ENCODE measurements at places on chromosomes 5 and 9.

DNA sequence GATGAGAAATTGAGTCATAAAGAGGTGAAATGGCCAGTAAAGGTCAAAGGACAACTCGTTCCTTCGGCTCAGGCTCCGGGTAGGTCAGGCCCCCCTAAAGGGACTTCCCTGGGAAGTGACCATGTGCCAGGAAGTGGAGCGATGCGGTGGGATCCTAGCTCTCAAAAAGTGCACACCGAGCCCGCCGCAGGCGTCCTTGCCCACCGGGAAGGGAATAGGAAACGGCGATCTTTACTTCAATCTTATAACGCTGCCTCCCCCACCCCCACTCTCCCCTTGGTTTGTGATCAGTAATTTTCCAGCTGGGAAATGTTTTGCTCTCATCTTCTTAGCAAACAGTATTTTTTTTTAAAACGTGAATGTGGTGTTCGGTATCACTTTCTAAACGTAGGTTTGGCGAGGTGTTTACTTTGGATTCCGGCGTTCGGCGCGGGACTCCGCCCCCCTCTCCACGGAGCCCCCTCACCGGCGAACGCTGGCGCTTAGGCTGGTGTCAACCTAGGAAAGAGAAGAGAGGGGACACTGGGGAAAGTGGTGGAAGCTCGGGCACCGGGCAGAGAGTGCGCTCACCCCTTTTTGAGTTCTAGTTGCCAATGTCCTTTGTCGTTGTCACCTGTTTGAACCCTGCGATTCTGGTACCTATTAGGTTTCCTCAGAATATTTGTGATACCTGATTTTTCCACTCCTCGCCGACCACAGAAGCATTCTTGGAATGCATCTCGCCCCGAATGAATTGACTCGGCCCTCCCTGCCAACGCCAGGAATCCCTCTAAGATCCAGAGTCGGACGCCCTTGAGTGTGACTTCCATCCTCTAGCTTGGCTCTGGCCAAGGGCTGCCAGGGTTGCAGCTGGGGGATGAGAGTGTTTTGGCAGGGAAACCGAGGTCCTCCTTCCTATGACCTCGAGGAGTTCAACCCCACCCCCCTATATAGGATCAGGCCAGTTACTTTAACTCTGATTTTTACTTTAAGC lies 1.8 kb upstream of the KLF4 start:
- no peak for DNase-seq

DNA sequence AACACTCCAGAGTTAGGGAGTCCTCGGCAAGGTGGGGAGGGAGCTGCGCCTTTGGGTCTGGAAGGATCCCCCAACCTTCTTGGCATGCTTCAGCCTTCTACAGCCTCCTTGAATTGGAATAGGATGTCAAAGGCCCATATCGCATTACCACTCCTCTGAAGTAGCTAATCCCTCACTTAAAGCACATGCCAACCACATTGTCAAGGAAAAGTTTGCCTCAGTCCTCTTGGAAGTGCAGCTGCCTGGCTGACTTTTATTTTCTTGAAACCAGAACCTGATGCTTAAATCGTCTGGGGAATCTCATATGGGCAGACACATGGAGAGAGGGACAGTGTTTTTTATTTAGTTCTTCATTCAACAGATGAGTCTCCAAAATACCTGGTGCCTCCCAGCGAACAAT lies 14.5 kb downstream of the CXCL14 start:
- DNase-seq, result no peak

DNA sequence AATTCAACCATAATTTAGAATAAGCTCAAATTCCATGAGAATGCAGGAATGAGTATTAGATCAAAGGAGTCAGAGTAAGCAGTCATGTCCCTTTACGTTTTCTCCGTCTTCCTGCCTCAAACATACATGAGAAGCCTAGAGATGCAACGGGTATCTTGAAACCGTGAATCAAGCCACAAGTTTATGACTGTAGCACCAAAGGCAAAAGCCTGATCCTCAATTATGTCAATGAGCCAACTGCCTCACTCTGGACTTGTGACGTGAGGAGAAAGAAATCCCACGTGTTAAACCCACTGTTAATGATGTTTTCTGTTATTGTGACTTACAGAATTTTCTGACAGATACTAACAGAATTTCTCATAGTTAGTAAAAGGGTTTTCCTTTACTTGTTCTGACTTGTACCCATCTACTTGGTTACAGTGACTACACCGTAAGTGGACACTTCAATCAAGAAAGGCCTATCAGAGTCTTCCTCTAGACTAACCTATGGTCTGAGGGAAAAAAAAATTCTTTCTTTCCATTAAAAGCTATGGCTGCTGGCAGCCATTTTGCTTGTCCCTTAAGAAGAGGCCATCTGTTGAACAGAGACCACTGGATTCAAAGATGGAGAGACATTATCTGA lies 35.3 kb upstream of the HK3 start:
- no peak for DNase-seq

DNA sequence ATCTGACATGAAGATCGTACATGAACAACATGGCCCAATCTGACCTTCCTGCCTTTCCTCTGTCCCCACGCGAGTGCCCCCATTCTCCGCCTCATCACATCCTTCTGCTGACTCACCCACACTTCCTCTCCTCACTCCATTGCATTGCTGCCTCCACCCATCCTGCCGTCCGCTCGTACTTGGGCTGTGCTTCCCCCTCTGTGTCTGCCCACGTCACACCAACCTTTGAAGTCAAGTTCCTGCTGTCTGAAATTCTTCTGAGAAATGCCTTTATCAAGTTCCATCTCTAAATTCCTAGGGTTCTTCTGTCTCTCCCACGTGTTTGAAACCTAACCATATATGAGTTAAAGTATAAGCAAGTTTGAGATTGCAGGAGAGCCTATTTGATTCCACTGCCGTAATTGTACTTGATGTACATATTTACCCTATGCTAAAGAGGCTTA lies 18.0 kb upstream of the STARD4 start:
- DNase-seq, result no peak

DNA sequence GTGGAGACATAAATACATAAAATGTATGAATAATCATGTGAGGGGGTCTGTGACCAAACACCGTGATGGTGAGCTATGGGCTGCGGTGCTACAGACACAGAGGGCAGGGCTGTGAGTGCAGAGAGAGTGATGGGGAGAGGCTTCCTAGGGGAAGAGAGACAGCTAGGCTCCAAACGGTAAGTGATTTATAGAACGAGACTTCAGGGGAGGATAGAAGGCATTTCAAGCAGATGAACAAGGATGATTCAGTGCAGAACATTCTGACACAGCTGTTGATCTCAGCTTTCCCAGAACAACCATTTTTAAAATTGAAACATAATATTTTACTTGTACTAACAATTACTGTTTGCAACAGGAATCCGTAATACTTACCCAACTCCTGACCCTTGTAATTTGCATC lies 100.7 kb downstream of the GAS1 start:
- DNase-seq, result no peak

DNA sequence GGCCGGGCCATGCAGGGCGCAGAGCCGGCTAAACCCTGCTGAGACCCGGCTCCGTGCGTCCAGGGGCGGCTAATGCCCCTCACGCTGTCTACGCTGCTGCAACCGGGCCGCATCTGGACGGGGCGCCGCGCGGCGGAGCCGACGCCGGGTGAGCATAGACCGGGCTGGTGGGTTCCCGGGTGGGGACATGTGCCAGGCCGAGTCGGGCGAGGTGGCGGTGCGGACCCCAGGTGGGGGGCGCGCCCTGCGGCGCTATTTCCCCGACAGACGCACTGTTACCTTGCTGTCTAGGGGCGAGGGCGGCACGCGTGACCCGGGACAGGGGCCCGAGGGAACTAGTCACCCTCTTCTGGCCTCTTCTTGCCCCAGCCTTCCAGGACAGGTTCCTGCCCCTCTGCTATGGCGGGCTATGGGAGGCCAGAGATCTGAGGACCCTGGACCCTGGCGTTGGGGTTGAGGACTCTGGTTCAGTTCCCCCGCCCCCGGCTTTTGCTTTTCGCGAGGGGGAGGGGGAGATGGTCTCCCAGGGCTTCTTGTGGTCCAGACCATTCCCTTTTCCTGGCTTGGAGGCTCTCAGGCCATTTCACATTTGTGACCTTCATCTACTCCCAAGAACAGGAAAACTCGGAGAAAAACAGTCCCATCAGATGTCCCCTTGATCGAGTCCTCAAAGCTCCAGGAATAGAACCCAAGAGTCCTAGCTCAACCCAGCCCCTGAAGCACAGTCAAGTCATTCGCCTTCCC lies 536 bp downstream of the SLC27A4 start:
- no peak for DNase-seq

GRCh38 chr5:51488803-51489642 lies 105.8 kb downstream of the ISL1 start:
- no peak for DNase-seq

DNA sequence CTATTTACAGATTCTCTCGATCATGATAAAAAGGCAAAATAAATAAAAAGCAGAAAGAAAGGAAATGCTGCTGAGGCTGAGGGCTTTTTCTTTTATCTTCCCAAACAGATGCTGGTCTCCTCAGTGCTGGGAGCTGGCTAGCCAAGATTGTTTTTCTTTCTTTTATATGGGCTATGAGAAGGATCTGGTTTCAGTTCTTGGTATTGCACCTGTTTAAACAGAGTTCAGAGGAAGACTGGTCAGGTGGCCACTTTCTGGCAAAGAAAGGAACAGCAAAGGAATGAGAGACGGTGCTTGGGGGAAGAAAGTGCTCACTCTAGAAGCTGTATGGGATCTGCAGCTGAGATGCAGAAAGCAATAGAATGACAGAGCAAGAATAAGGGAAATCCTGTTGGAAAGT lies 88.9 kb downstream of the SLF1 start:
- DNase-seq, result no peak

DNA sequence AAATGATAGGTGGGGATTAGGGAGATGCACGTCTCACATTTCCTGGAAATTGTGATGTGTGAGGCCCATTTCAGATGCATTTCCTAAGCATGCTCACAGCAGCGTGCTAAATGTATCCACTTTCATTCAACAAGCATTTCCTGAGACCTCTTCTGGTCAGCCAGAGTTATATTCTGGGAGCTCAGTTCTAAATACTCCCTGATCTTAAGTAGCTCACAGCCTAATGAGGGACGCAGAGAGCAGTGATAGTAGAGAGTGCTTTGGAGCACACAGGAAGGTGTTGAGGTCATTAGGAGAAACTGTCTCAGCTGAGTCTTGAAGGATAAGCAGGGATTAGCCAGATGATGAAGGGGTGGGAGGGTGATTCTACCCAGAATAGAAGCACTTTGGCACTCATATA lies 46.2 kb upstream of the FSD1L start:
- no peak for DNase-seq

Data from epithelial cell of prostate (primary cell).